ENCODE measurements at places on chromosomes 1 and 21.

- no peak for DNase-seq
These were observed 78.5 kb upstream of the CAMK1G start for GRCh38 chr1:209505044-209505443.

- DNase-seq, result no peak
These were observed 33.3 kb downstream of the YARS1 start for GRCh38 chr1:32783851-32784250.

DNA sequence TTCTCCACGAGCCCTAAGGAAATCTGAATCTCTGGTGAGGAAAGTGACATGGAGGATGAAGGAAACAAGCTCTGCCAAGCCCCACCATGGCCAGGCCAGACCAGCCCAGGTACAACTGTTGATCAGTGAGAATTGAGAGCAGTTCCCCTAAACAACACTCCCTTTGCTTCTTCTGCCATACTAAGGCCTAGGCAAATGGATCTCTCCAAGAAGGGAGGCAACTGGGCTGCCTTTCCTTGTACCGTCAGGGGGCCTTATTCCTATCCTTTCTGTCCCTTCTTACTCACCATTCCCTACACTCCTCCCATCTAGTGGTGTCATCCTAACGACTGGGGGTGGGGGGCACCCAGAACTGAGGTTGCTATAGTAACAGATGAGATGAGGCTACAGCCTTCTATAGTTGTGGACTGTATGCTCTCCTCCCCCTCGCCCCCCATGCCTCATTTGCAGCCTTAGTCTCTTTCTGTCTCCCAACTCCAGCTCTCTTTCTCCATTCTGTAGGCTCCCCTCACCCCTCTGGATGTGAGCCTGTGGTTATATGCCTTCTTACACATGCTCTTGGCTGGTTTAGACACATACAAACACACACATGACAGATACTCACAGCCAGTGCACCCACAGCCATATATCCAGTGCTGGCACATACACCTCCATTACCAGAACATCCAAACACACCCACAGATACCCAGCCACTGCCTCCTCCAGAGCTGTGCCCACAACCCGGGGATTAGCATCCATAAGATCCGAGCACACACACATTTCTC, 3.6 kb downstream of the PEA15 start:
- no peak for DNase-seq

DNA sequence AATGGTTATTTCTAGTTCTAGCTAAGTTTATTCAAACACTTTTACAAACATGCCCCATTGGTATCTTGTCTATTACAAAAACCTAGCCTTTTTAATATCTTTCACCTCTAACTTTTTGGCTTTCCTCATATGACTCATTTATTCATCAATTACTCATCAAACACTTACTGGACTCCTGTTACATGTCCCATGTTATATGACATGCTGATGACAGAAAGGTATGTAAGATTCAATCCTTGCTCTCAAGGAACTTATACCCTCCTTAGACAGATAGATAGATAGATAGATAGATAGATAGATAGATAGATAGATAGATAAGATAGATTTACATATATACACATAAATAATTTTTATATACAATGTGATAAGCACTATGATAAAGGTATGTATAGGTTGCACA, 33.9 kb upstream of the INSL5 start:
- no peak for DNase-seq

- no peak for DNase-seq
These were observed 66.1 kb upstream of the WNT4 start for GRCh38 chr1:22208973-22209378.
